ENCODE measurements at places on chromosomes 7 and 10.

DNA sequence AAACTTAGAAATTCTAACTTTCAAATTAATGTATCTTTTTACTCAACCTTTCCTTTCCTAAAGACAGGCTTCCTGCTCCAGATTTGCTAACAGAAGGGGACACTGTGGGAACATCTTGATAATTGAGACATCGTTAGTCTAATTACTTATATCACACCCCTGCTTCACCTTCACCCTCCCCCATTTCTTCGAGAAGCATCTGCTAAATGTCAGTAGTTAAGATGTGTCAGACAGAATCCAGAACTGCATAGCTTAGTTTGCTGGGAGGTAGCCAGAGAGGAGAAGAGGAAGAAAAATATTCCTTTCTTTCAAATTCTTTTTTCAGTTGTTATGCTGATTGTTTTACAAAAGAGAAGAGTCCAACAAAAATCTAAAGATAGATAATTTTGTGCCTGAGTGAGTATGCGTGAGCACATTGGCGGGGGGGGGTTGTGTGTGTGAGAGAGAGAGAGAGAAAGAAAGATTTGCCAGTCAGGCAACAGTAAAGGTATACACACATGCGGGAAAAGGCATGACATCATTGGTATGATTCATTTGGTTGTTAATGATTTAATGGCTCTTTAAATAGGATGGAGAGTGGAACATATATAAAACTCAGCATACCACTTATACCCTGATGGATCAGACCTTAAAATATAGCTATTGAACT lies 192.4 kb downstream of the PTN start:
- DNase-seq = no peak

- DNase-seq = no peak
These were observed 5.0 kb downstream of the FOXP2 start for GRCh38 chr7:114419441-114420272.

DNA sequence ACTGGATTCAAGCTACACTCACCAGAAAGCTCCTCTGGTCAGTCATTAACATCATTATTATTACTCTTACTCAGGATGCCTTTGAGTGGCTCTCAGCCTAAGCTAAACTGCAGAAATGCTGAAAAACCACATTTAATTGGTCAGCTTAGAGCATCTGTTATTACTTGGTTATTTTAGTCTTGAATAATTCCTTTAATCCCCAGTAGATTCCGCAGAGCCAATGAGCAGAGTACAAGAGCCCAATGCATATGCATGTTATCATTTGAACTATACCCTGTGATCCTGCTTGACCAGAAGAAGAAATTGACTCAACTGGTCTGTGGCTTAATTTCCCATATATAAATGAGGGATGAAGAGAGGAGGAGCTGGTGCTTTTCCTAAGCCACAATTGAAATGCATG lies 417.6 kb upstream of the C7orf33 start:
- DNase-seq = no peak

GRCh38 chr7:105769901-105770628 lies 106.3 kb downstream of the ATXN7L1 start:
- no peak for DNase-seq

- DNase-seq = no peak
These were observed 30.7 kb downstream of the EN2 start for GRCh38 chr7:155488483-155489127.

DNA sequence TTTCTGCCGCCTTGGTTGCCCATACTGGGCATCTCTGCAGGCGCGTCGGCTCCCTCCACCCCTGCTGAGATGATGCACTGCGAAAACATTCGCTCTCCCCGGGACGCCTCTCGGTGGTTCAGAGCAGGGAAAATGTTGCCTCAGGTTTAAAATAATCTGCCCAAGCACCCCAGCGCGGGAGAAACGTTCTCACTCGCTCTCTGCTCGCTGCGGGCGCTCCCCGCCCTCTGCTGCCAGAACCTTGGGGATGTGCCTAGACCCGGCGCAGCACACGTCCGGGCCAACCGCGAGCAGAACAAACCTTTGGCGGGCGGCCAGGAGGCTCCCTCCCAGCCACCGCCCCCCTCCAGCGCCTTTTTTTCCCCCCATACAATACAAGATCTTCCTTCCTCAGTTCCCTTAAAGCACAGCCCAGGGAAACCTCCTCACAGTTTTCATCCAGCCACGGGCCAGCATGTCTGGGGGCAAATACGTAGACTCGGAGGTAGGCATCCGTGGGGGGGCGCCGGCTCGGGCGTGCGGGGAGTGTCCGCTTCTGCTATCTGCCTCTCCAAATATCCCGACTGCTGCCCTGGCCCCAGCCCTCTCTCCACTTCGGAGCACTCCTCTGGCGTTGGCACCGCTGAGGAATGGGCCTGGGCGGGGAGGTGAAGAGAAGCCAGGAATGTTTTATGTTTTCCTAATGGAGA lies at the start of gene CAV1:
Gene CAV1, plus strand, starts transcription at position 428 of the 689 bp plus-strand sequence. Its CDS starts 27 bp downstream, at position 455.
- DNase-seq = peak; percentile 61

- DNase-seq = no peak
These were observed 71.7 kb downstream of the TNS3 start for GRCh38 chr7:47510192-47510591.

GRCh38 chr7:104621321-104621720 lies 292.9 kb downstream of the LHFPL3 start:
- DNase-seq = no peak

All from Ammon's horn (tissue), 1 donor.